Fibroblast of skin of right quadriceps (primary cell): ENCODE measurements at places on chromosomes 1 and 21.

- DNase-seq, result peak; percentile 64
Measured at GRCh38 chr1:2381741-2382620, 9.4 kb downstream of the MORN1 start.

DNA sequence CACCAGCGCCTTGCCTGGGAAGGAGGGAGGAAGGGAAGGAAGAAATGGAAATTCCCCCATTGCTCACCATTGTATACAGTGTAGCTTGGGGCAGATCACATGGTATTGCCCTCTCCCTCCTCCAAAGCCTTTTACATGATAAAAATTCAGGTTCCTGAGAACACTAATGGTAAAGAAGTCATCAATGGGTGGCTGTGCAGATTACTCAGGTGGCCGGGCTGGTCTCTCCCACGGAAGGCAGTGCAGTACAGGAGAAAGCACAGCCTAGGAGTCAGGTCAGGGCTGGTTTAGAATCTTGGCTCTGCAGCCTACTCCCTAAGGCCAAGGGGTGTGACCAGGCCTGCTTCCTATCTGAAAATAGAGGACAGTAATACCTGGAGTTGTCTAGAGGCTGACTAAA lies 107.9 kb downstream of the SUSD4 start:
- DNase-seq, result no peak

DNA sequence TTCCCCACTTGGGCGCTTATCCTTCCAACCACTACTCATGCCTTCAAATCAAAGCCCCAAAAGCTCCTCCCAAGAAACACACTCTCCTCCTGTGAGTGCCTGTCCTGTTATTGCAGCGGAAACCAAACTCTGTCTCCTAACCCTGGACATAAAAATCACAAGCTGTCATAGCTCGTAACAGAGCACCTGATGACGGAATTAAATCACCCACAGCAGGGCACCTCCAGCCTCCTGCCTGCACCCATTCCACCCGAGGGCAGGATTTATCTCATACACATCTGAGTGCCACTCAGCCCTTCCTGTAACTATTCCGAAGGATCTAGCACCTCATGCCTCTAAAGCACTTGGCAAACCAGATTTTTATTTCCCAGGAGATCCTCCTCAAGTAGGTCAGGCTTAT lies 100.9 kb downstream of the ASTN1 start:
- no peak for DNase-seq

- DNase-seq, result no peak
Measured at GRCh38 chr1:112006416-112007025, 17.1 kb upstream of the KCND3 start.

DNA sequence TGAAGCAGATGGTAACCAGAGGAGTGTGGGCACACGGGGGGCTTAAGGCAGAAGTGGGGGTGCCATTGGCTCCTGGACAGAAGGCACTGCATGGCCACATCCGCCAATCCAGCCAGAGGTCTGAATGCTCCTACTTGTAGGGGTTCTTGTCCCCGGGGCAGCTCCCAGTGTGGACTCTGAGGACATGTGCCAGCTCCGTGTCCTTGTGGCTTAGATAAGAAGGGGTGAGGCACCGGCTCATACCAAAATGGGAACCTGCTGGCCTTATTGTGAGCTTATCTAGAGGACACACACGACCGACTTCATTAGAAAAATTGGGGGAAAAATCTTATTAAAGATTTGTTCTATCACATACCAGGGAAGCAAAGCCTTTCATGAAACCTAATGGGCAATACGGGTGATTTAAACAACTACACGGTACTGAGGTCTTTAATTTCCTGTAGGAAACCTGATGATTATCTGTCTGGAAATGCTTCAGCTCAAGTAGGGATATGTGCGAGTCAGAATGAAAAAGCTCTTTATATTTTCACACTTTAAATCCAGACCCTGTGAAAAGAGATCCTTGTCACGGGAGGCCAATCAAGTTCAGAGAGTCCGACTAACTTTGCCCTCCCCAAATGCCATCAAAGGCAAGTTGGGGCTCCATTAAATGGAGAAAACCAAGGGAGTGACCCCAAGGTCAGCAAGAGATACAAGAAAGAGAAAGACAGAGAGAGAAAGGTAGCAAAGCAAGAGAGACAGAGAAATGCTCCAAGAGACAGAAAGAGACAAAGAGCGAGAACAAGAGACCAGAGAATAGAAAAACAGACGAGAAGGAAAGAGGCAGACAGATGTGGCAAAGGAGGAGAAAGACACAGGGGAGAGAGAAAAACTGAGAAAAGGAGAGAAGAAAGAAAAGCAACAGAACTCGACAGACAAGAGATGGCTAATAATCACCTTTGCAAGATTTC lies 14.1 kb upstream of the KCNN3 start:
- DNase-seq, result no peak

- DNase-seq, result no peak
Measured at GRCh38 chr1:62229468-62229867, 34.8 kb downstream of the L1TD1 start.

DNA sequence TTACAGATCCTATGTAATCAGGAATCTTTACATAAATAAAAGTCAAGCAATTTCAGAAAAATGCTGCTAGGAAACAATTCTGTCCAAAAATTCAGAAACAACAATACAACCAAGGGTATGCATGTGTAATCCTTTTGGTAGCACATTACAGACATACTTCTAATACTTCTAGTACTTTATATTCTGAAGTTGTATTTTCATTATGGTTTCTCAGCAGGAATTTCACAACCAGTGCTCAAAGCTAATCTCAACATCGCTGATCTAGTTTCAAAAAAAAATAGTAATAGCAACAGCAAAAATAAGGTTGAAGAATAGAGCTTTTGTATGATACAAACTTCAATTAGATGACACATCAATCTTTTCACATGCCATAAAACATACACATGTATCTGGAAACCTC lies 545.2 kb downstream of the LTN1 start:
- peak; percentile 72 for DNase-seq
